Kidney epithelial cell (primary cell): ENCODE measurements at places on chromosomes 7 and 10.

DNA sequence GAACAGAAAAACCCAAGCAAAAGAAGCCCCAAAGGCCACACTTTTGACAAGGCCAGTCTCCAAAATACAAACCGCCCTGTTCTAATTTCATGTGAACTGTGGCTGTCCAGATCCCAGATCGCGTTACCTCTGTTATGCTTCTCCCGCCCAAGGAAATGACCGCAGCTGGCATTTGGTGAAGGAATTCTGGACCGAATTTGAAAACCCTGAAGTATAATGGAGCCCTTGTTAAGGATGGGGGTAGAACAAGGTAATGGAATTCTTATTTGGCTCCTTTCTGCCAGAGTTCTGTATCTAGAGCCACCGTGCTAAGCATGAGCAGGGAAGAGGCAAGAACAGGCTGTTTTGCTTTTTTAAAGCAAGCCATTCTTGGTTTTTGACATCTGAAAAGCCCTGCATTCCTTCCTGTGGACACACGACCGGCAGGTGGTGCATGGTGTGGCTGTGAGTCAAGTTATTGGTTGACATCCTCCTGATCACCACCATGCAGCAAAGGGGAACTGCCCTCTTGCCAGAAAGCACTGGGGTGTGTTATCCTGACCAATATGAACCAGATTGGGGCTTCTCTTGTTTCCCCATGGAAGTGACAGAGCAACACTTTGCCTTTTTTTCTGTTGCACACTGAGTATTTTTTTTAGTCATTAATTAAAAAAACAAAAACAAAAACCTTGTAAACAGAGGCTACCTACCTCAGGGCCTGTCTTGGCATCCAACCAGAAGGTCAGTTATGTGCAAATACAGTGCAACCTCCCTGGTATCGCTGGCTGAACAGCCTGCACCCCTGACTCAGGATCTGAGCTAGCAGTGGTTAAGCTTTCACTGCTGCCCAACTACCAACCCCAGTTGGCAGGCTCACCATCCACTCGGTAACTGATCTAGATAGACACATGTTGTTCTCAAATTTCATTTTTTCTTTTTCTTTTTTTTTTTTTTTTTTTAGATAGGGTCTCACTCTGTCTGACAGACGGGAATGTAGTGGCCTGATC lies 14.2 kb downstream of the UCMA start:
- DNase-seq = no peak

DNA sequence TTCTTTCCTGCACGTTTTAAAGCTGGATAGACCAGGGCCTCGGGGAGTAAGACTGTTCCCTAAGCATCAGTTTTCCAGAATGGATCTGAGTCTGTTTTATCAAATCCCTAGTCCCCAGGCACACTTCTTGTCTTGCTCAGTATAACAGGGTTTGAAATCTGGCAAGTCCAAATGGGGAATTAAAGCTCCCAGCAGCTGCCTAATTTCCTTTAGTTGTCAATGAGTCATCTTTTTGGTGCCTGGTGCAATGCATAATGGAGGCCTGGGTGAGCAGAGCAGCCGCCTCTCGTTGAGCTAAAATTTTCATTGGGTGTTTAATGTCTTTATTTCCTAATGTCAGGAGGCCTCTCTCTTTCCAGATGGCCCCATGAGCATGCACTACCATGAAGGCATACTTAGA lies 87.9 kb downstream of the STRA8 start:
- no peak for DNase-seq

GRCh38 chr10:3036155-3037021 lies 31.0 kb upstream of the PFKP start:
- DNase-seq = no peak

DNA sequence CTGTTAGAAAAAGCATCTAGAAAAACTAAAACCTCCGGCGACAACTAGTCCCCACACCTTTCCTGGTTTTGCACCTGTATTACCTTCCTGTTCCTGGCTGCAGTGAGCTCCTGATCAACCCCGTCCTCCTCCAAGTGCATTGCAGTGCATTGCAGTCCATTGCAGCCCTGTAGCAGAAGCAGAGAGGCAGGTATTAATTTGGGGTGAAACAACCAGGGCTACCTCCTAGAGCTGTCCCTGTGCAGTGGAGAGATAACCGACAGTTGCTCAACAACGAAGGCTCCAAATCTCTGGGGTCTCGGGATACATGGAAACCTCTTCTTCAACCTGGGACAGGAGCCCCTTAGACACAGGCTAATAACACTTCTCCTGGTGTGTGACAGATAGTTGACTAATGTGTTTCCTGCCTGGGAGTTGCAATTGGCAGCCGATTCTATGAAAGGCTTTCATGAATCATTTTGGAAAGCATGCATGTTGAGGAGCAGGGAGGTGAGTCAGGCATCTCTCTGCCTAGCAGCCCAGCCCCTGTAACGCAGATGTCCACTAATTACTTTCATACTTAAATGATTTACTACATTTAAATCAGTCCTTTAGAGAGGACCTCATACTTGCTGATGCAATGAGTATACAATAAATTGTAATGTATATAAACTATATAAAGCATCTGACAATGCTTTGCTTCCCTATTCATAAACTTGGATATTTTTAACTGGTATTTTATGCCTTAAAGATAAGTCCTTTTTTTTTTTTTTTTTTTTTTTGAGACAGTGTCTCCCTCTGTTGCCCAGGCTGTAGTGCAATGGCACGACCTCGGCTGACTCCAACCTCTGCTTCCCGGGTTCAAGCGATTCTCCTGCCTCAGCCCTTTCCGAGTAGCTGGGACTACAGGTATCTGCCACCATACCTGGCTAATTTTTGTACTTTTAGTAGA lies 59.0 kb downstream of the PRR15 start:
- peak; percentile 89 for DNase-seq

DNA sequence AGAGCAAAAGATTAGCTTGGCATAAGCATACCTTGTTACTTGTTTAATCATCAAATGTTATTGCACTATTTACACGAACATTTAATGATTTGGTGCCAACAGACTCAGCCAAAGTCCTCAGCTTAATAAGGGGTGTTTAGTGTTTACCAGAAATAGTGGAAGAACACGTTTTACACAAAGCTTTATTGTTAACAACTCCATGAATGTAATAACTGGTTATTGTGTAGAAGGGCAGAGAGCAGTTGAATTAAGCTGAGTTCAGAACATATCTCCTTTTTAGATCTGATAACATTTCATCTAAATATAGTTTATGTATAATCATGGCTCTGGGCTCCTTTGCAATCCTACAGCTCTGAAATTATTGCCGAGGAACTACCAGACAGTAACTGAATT lies 99.1 kb downstream of the CABCOCO1 start:
- DNase-seq = no peak

DNA sequence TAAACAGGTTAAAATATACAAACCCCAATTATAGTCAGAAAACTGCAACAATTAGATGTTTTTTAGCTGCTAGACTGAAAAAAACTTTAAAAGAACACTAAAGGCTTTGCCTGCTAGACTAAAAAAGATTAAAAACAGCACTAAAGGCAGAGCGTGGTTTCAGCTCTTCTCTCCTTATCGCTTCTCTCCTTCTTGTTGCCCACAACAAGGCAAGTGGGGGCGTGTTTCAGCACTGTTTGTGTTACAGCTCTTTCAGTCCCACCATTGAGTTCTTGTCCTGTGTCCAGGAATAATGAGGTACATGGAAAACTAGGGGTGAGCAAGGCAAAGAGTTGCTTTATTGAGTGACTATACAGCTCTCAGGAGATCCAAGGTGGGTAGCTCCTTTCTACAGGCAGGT lies 112.3 kb downstream of the HPSE2 start:
- no peak for DNase-seq

GRCh38 chr10:114308531-114309363 lies 69.7 kb downstream of the VWA2 start:
- DNase-seq = no peak

GRCh38 chr7:146741911-146742310 lies 625.3 kb downstream of the CNTNAP2 start:
- no peak for DNase-seq

DNA sequence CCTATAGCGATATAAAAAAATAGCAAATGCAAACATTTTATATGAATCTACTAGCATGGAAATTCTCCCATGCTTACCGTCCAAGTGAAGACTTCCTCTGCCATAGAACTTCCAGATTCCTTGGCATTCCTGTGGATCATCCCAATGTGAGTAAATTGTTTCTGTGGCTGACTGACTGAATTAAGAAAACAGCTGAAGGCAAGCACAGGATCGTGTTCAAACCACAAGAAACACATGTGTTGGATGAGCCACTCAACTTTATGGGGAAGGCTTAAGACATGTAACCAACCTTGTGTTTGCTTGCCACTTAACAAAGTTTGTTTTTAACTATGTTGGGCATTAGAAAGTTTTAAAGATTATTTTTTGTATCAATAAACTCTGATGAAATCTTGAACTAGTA lies 2.6 kb upstream of the MYPN start:
- peak; percentile 87 for DNase-seq

DNA sequence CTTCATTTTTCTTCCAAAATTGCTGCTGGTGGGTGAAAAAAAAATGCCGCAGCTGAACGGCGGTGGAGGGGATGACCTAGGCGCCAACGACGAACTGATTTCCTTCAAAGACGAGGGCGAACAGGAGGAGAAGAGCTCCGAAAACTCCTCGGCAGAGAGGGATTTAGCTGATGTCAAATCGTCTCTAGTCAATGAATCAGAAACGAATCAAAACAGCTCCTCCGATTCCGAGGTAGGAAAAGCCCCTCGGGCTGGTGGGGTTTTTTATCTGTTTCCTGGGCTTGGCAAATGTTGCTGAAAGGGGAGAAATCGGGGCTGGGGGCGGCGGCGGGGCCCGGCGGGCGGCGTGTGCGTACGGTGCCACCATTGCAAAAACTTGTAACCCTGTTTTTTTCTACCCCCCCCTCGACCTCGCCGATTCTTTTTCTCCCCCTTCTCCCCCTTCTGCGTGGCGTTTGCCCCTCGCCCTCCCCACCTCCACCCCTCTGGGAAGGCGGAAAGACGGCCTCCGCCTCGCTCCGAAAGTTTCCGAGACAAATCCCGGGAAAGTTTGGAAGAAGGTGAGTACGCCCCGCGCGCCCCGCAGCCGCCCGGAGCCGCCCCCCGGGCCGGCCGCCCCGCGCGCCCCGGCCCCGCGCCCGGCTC lies 789 bp downstream of the TCF7L2 start:
- no peak for DNase-seq

GRCh38 chr7:88357294-88357693 lies 50.6 kb upstream of the STEAP4 start:
- DNase-seq = no peak

DNA sequence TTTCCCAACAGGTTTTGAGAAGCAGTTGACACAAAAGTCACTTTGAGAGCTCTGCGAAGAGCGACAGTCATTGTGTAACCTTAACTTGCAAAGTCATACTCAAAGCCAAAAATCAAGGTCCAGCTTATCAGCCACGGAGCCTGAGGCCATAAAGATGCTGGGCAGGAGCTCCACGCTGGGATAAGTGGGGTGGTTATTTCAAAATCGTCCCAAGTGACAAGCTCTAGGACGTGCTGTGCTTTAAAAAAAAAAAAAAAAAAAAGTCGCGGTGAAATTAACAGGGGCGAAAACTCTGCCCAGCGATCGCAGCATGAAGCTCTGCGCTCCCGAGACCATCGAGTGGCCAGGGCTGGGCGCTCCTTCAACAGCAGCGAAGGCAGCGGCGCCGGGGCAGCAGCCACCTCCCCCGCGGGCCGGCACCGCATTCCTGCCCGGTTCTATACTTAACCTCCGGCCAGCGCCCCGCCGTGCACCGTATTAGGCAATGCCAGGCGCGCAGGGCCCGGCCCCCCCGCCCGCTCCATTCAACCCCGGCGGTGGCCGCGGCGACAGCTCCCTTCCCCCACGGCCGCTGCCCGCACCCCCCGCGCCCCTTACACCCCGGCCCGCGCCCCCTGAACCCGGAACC lies 657 bp downstream of the HACD1 start:
- DNase-seq = peak; percentile 9

DNA sequence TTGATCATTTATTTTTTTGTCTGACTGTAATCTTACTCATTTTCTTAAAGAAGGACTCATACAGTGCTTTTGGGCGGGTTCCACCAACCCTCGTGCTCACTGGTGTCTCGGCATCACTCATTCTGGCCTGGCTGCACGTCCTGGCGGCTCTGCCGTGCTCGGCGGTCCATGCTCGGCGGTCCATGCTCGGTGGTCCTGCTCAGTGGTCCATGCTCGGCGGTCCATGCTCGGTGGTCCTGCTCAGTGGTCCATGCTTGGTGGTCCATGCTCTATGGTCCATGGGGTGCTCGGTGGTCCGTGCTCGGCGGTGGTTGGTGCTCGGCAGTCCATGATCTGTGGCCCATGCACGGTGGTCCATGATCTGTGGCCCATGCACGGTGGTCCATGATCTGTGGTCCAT lies 72.5 kb downstream of the WDR37 start:
- DNase-seq = no peak

DNA sequence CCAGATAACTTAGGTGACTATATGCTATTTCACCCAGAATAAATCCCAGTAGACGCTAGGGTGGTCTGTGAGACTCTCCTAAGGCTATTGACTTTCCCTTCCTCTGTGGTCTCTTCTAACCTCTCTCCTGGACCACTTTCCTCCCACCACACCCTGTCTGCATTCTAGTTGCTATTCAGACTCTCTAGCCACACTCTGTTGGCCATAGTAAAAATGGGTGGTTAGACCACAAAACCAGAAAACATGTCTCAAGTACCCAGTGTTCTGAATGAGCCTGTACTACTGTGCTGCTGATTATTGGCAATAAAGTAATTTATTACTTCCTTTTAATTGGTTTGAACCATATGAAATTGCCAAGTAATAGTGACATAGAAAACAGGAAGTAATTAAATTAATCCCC lies 240.8 kb downstream of the KIF20B start:
- no peak for DNase-seq

GRCh38 chr7:158827411-158828132 lies 1.7 kb downstream of the ESYT2 start:
- no peak for DNase-seq

DNA sequence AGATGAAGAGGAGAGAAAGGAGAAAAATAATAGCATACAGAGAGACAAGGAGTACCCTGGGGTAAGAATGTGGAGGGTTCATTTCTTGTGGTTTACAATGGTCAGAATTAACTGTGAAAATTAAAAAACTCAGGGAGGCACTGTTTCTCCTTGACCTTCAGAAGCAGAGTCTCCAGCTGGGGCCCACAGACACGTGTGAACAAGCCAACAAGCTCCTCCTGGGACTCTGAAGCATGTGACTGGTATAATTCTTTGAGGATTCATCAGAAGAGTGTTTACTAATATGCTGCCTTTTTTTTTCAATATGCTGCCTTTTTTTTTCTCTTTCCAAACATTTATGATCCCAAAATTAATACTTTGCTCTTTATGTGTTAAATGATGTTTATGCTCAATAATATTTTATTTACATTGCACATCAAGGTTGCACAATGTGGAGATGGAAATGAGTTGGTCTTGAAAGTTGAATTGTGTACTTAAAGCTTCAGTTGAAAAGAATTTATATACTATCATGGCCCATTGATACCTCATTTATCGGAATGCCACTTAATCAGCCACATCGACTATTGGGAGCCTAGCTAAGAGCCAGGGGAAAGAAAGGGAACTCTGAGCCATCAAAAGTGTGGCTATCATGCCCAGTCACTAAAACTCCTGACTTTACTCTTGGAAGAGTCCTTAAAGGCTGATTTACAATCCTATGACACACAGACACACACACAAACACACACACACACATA lies 134.7 kb upstream of the RHOBTB1 start:
- DNase-seq = no peak

GRCh38 chr7:2120251-2120660 lies 112.5 kb downstream of the MAD1L1 start:
- DNase-seq = no peak

- DNase-seq = no peak
Measured at GRCh38 chr7:96041171-96041570, 268.8 kb downstream of the DYNC1I1 start.
